Psoas muscle (tissue), 8 donors: ENCODE measurements at places on chromosomes 4 and X. TPM values are rescaled to one million over a fixed set of nuclear protein-coding genes. Genes with fewer than 3 reads are reported as not detected.

ADH1C gene
- total RNA-seq = 3.6 TPM

SLC25A14 gene
- 6.7 TPM for total RNA-seq

CYTL1 gene
- total RNA-seq = 0.34 TPM

PCDH19 gene
- total RNA-seq = 0.40 TPM

RASL11B gene
- 1.8 TPM for total RNA-seq

NAA11 gene
- not detected for total RNA-seq

DNA sequence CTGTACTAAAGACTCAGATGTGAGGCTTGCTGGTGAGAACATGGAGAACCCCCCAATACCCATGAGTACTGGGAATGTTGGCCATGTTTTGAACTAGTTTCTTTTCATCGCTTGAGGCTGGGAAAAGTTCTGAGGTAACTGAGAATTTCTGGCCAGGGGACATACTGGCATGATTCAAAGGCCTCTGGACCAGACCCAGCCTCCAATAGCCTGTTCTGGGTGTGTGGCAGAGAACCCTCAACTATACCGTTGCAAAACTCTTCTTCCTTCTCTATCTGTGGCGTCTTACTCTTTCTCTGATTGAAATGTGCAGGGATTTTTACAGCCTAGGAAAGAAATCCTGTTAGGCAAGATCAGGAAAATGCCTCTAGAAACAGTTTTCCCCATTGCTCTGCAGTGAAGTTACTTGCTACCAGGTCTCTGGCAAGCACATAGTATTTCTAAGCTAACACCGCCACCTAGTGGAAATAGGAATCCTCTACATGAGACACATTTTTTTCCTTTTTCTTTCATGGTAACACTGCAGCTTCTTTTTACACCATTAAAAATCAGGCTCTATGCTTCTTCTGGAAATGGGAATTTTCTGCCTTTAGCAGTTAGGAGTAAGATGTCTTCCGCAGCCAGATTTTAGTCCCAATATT, 170.7 kb upstream of the ZCCHC13 start:
- DNase-seq = no peak
- H3K27ac ChIP-seq = no peak overlapping the region
- H3K4me1 ChIP-seq = no peaks in the 10 kb centered on the region
- no peaks in the 10 kb centered on the region for H3K27me3 ChIP-seq

- H3K4me3 ChIP-seq = no peak overlapping the region
- DNase-seq = no peak
- H3K27me3 ChIP-seq = no peaks in the 10 kb centered on the region
- no peaks in the 10 kb centered on the region for H3K4me1 ChIP-seq
- H3K36me3 ChIP-seq = no peaks in the 10 kb centered on the region
These were observed 45.0 kb downstream of the SOD3 start for GRCh38 chr4:24840362-24840761.

- peaks cover 7% of the 10 kb centered on the region for H3K4me1 ChIP-seq
- H3K27ac ChIP-seq = no peak overlapping the region
- no peak overlapping the region for H3K4me3 ChIP-seq
- no peaks in the 10 kb centered on the region for H3K36me3 ChIP-seq
These were observed 2.7 kb upstream of the PDGFC start for GRCh38 chr4:156974264-156974663.

- H3K27ac ChIP-seq = no peak overlapping the region
- H3K4me1 ChIP-seq = no peaks in the 10 kb centered on the region
- H3K4me3 ChIP-seq = no peak overlapping the region
- H3K27me3 ChIP-seq = no peaks in the 10 kb centered on the region
- DNase-seq = no peak
These were observed 33.1 kb upstream of the SLC7A11 start for GRCh38 chr4:138275216-138275615.
